ENCODE measurements at places on chromosomes 3 and 15.

DNA sequence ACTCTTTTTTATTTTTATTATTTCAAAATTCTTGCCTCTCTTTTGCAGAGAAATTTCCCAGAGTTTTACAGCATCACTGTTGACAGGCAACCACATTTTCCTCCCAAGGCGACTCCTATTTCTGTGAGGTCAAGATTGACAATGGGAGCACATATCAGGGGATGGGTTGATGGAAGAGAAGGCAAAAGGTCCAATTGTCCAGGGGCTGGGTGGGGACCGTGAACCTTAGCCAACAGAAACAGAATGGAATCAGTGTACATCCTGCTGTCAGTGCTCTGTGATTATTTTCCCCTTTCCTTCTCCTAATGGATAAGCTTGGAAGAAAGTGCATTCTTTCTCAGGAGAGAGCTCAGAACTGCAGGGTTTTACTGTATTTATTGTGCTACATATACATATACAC is 42.4 kb downstream of the CNTN6 start:
- DNase-seq, result no peak

DNA sequence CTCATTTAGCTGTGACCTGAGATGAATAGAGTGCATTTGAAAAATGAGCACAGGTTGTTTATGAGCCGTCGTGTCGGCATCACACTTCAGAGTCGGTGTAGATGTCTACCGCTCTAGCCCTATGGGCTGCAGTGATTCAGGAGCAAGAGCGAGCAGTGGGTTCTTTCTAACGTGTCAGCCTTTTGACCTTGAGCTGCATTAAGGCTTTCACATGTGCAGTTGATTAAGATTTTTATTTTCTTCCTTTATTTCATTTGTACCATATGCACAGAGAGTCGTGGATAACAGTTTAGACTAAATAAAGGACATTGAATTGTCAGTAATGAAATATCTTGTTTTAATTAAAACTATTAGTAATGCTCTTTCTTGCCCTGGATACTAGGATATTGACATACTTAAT is 368.2 kb downstream of the PTPRG start:
- DNase-seq, result no peak

DNA sequence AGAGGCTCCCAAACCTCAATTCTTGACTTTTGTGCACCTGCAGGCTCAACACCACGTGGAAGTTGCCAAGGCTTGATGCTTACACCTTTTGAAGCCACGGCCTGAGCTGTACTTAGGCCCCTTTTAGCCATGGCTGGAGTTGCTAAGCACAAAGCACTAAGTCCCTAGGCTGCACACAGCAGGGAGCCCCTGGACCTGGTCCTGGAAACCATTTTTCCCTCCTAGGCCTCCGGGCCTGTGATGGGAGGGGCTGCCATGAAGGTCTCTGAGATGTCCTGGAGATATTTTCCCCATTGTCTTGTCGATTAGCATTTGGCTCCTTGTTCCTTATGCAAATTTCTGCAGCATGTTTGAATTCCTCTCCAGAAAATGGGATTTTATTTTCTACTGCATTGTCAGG is 247.1 kb upstream of the ARPP21 start:
- no peak for DNase-seq

GRCh38 chr3:170670504-170670903 is 84.6 kb upstream of the SLC7A14 start:
- DNase-seq, result no peak

DNA sequence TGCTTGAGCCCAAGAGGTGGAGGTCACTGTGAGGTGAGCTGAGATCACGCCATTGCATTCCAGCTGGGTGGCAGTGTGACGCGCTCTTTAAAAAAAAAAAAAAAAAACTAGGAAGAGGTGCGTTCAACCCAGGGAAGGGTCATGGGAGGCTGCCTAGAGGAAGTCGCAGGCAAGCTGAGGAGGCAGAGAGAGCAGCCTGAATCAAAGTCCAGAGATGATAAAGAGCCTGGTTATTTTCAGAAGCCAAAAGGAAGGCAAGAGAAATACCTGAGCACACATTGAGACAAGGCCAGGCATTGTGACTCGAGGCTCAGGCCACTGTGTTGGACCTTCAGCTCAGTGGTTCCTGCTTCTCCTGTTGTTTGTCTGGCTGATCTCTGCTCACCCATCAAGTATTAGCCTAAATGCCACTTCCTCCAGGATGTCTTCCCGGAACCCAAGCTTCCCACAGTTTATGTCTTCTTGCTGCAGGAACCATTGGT is 16.1 kb upstream of the GCNT3 start:
- DNase-seq, result no peak

DNA sequence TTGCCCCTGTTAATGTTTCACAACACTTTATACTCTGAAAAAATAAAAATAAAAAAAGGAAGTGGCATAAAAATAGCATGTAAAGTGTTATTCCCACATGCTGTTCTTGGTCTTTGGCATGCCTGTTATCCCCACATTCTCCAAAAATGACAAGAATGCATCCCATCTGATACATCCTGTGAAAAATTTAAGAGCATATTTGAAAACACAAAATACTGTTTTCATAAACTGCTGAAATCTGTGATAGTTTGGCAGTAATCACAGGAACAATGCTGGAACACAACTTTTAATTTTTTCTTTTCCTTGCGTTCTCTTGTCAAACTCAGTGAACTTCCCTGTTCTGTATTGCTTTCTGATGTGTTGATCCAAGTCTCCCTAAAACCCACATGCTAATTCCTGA is 288.8 kb downstream of the ROBO2 start:
- no peak for DNase-seq

- DNase-seq, result no peak
Observed at GRCh38 chr3:126025116-126025729, 56.2 kb downstream of the ROPN1B start.

Data from NCI-H510A (cell line).